ENCODE measurements at places on chromosomes 4 and X.

- no peak for DNase-seq
These were observed 40.8 kb downstream of the DLG3 start for GRCh38 chrX:70485466-70485865.

GRCh38 chr4:185270037-185270436, 60.6 kb downstream of the SNX25 start:
- DNase-seq = no peak

GRCh38 chr4:90163872-90164271, 36.7 kb downstream of the CCSER1 start:
- no peak for DNase-seq

DNA sequence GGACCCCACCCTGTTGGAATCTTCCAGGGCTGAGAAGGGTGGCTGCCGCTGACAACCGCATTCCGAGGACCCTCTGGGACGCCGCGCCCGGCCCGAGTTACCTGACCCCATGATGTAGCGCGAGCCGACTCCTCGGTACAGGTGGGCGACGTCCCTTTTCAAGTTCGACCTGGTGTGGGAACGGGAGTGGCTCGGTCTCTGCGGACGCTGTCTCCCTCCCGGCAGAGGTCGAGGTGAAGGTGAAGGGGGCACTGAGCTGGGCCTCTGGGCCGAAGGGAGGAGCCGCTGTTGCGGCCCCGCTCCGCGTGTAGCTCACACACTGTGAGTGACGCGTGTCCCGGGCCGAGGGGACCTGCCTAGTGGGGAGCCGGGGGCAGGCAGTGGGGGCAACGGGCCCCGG, 4.5 kb downstream of the GTPBP6 start:
- no peak for DNase-seq

DNA sequence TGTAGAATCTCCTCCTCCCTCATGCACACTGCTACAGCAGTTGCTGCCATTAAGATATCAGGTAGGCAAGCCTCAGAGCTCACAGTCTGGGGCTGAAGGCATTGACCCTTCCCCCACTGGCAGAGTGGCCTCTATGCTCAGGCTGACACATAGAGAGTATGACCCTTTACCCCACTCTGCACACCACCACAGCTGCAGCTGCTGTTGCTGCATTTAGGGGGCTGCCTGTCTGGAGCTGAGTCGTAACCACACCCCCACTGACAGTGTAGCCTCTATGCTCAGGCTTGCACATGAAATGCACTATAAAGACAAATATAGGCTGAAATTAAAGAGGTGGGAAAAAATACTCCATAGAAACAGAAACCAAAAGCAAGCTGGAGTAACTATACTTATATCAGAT, 289.3 kb upstream of the PABPC4L start:
- DNase-seq = no peak

GRCh38 chr4:153765894-153766293, 6.1 kb upstream of the RNF175 start:
- DNase-seq = no peak

GRCh38 chr4:92830771-92831170, 527.0 kb downstream of the GRID2 start:
- DNase-seq = no peak

GRCh38 chr4:68267433-68267944, 22.0 kb upstream of the TMPRSS11B start:
- peak; percentile 56 for DNase-seq

- DNase-seq = peak; percentile 71
These were observed 30.7 kb upstream of the SMARCA5 start for GRCh38 chr4:143482840-143483239.

DNA sequence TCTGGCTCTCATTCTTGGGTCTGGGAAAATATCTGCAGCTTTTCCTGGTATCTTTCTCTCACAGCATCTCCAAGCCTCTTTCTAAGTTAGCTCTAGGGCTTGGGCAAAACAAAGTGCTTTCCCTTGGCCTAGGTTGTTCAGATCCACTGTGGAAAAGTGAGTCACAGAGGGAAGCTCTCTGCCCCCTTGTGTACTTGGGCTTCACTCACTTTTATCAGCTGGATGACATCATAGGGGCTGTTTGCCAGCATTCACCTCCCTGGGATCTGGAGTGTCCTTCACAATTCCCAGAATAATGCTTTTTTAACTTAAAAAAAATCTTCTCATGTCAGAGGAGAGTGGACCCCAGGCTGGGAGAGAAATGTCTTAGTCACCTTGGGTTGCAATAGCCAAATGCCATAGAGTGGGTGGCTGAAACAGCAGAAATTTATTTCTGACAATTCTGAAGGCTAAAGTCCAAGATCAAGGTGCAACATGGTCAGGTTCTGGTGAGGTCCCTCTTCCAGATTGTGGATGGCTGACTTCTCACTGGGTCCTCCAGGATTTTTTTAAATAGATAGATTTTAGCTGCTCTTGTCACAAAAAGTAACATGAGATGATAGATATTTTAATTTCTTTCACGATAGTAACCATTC, 247.8 kb downstream of the SH2D1A start:
- no peak for DNase-seq

- DNase-seq = no peak
These were observed 142.8 kb downstream of the SLIT2 start for GRCh38 chr4:20394512-20394911.

Measured in IMR-90 (cell line).